ENCODE measurements at places on chromosomes 2 and 18.

- no peak for DNase-seq
Observed at GRCh38 chr2:44747794-44748193, 193.7 kb upstream of the SIX3 start.

GRCh38 chr18:43883886-43884285 is 606.6 kb upstream of the SYT4 start:
- no peak for DNase-seq

GRCh38 chr2:174686430-174686829 is 77.8 kb downstream of the CHRNA1 start:
- no peak for DNase-seq

DNA sequence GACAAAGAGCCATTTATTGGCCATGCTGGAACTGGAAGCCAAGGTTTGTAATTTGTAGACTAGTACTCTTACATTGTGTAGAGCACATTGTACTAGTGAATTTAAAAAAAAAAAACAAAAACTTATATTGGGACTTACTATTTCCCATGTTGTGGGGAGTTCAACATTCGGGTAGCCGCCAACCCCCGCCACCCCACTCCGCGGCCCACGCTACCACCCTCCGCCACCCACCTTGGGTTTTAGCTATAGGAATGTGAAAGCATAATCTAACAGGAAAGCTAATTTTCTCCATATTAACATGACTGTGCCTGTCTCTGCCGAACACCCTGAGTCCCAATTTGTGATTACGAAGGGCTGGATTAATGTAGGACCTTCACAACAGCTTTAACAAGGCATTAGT is 275.8 kb downstream of the FIGN start:
- DNase-seq, result no peak

GRCh38 chr2:161676902-161677496 is 52.8 kb downstream of the SLC4A10 start:
- DNase-seq, result no peak

DNA sequence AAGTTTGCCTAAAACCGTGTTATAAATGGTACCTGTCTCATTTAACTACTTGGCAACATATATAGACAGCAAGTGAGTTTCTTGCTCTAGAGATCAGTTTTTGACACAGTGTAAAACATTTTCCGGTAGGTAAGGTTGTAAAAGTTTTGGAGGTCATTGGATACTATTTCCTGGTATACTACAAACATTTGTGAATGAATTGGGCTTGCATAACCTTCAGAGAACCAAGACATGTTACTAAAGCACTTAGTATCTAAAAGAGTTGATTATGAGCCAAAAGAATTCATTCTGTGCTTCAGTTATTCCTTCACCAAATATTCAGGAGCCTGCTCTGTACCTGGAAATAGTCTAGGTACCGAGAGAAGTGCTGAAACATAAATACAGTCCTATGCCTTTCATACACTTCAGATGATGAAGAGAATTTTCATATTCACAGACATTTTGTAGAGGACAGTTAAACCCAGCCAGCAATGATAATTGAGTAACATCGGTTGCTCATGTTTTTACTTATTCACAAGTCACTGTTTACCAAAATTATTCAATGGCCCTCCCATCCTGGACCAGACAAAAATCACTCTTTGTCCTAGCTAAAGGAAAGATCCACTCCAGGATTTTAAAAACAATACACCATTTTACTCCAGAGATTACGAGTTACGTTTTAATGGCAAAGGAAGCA is 319.4 kb upstream of the RBMS1 start:
- no peak for DNase-seq

DNA sequence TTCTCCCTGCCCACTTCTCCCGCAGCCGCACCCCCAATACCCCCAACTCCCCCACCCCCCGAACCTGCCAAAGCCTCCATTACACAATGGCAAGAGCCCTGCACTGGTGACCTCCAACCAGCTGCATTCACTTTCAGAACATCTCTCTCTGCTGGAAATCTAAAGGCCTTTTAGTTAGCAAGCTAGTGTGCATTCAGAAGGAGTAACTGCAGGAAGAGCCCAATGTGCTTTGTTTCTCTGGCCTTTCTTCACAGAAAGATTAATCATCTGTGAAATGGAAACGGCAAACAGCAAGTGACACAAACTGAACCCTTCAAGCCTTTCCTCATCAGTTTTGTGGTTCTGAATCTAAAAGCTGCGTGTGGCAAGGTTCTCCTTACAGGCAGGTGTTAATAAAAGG is 124.2 kb downstream of the OLA1 start:
- DNase-seq, result no peak

GRCh38 chr2:74836675-74837401 is 2.9 kb downstream of the HK2 start:
- no peak for DNase-seq

DNA sequence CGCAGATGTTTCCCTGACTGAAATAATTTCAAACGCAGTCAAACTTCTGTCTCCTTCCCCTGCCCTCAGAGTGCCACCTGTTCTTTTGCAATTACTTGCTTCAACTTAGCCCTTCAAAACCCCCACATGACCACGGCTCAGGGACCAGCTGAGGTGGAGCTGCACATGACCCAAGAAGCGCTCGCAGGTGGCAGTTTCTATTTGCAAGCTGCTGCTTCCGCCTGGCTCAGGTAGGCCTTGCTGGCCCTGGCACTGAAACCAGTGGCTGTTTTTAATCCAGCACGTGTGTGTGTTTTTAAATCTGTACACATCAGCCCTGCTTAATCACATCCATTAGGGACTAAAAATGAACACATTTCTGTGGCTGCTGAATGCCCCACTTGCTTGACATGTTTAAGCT is 95.3 kb downstream of the CCDC93 start:
- DNase-seq, result no peak

DNA sequence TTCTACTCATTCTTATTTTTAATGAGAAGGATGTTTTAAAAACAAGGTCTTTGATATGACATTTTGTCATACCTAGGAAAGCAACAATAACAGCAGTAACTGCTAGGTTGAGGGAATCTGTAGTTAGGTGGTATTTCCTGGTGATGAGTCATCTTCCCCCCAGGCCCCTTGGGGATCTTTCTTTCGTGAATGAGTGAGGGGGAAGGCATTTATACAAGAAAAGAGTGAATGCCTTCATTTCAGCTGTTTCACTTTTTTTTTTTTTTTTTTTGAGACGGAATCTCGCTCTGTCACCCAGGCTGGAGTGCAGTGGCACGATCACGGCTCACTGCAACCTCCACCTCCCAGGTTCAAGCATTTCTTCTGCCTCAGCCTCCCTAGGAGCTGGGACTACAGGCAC is 108.6 kb downstream of the MAP4K4 start:
- DNase-seq, result no peak

DNA sequence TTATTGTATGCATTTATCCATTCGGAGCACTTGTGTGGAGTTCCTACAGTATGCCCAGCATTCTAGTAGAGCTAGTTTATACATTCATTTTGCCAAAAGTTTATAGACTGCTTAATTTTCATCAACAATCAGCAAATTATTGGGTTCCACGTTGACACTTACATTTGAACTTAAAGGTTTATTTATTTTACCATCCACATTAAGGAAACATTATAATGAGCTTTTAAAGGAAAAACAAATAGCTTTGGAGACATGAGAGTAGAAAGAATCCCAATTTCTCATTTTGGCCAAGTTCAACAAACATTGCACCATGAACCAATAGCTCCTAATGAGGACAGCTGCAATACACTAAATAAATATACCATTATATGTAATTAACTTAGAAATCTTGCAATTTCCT is 501.2 kb upstream of the SMIM21 start:
- no peak for DNase-seq

DNA sequence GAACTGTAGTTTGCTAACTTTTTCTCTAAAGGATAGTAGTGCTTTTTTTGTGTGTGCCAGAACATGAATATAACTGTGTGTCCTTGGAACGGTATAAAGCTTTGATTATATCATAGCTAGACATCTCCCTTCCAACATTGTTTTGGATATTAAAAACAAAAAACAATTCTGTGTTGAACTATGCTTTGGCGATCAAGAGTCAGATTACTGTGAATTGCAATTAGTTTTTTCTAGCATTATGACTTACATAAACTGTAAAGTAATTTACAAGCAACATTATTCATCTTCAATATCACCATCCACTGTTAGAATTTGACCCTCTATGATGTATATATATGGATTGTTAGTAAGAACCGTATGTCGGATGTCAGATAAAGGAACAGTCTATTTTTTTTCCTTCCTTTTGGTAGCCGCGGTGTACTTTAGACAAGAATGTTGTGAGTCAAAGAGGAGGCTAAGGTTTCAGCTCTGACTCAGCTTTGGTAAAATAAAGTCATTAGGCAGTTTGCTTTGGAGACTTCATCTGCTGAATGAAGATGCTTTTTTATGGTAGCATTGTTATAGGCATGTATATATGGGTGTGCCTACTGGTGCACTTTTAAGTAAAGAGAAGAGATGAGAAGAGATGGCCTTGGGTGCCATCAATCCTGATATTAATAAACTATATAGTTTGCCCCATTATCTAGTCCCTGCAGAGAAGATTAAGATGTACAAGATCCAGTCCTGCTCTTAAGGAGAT is 76.4 kb downstream of the LTBP1 start:
- no peak for DNase-seq

DNA sequence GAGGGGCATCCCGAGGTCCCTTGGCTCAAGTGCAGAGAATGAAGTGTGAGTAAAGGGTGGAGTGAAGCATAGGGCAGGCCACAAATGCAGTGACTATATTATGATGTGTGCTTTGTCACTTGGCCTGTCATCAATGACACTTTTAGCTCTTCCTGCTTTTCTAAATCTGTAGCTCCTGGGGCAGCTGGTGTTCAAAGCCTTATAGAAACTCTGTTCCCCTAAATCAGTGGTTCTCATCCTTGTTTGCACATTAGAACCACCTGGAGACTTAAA is 135.6 kb upstream of the LGALSL start:
- no peak for DNase-seq

DNA sequence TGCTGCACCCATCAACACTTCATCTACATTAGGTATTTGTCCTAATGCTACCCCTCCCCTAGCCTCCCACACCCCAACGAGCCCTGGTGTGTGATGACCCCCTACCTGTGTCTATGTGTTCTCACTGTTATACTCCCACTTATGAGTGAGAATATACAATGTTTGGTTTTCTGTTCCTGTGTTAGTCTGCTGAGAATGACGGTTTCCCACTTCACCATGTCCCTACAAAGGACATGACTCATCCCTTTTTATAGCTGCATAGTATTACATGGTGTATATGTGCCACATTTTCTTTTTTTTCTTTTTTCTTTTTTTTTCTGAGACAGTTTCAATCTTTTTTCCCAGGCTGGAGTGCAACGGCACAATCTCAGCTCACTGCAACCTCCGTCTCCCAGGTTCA is 284.1 kb upstream of the CYP26B1 start:
- no peak for DNase-seq

DNA sequence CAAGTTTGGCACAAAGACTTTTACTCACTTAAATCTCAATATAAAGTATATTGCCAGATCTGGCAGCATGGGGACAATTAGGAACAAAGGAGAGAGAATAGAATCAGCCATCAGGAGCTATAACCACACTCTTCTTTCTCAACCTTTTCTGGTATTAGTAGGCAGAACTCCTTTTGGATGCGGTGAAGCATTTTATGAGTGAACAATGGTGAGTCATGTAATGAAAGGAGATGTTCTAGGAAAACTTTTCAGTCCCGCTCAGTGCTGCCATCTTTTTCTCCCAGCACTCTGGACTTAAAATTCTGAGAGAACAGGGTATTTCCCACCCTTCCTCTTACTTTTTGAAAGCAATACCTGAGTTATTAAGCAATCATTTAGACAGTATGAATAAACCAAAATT is 32.2 kb downstream of the PLEKHA3 start:
- DNase-seq, result no peak

DNA sequence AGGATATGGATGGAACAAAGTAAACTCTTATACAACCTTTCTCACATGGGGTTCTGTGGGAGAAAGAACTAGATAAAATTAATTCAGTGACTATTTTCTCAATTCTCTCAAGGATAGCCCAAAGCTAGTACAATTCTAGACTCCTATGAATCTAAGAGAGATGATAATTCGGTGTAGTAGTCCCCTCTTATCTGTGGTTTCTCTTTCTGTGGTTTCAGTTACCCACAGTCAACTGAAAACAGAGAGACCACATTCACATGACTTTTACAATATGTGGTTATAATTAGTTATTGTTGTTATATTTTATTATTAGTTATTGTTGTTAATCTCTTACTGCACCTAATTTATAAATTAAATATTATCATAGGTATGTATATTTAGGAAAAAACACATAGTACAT is 53.5 kb upstream of the C2orf15 start:
- peak; percentile 62 for DNase-seq

GRCh38 chr2:31125918-31126695 is 12.1 kb downstream of the GALNT14 start:
- no peak for DNase-seq

DNA sequence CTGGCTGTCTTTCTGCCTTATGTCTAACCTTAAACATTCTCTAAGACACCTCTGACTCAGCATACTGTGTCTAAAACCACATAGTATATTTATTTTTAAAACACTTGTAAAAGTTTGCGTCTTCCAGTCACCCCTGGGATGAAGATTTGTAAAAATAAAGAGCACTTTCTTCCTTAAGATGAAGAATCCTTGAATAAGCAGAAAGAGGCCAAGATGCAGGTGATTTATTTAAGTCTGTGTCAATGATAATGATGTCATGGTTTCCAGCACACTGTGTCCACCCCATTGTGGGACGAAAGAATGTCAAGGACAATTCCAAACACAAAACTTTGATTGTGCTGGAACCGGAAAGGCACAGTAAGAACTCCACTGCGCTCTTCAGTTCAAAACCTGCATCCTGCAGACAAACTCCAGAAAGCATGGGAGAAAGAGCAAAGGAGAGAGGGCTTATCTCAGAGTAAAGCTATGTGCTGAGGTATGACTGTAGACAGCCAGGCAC is 92.9 kb downstream of the ZEB2 start:
- no peak for DNase-seq

- no peak for DNase-seq
Observed at GRCh38 chr2:88903749-88904353, 212.4 kb downstream of the RPIA start.

DNA sequence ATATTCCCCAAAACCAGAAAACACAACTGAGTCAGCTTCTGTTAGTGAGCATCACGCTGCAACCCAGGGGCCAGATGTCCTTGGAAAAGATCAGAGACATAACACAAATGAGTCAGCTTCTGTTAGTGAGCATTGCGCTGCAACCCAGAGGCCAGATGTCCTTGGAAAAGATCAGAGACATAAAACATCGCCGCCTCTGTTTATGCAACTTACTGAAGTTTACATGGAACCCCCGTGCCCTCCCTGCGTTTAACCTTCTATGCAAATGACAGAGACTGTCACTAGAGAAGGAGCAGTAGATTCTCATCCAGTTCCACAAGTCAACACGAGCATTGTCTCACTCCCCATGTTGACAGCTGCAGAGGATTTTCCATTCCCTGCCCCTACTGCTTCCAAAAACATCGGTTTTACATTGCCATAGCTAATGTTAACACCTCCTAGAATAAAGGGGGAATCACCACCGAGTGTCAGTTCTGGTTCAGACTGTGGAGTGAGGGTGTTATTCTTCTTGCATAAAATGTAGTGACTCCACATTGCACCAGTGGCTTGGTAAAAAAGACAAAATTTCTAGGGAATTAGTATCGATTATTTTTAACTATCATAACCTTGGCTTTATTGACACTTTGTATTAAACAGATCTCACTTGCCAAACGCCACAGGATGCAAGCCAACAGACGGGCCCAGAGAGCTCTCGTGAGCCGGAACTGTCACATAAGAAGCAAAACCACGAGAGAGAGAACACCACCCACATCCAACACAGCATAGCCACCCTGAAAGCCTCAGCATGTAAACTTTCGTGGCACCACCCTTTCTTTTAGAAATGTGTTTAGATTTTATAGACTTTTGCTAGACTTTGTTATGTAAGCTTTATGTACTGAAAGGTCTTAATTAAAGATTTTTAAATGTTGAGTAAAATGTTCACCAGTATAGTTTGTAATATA is 87.7 kb downstream of the SH3YL1 start:
- peak; percentile 54 for DNase-seq

Measured in T-helper 2 cell (primary cell).